ENCODE measurements at places on chromosomes 7 and 10. TPM values are rescaled to one million over a fixed set of nuclear protein-coding genes. Genes with fewer than 3 reads are reported as not detected.
A peak's percentile ranks its signal among the peaks of the same experiment; 100 is the strongest.

Gene NKX1-2
- total RNA-seq, result 15.3 TPM

Gene GIMAP8
- not detected for total RNA-seq

Gene ATRNL1
- 9.3 TPM for total RNA-seq

Gene FXYD4
- not detected for total RNA-seq

Gene CPXM2
- total RNA-seq, result 1.9 TPM

Gene LOXL4
- 0.18 TPM for total RNA-seq

Gene ICA1
- total RNA-seq, result 29.2 TPM

Gene CNPY1
- total RNA-seq, result not detected

Gene TMEM178B
- total RNA-seq, result 11.3 TPM

Gene MAD1L1
- 39.0 TPM for total RNA-seq

Gene VGF
- total RNA-seq, result 37.1 TPM

DNA sequence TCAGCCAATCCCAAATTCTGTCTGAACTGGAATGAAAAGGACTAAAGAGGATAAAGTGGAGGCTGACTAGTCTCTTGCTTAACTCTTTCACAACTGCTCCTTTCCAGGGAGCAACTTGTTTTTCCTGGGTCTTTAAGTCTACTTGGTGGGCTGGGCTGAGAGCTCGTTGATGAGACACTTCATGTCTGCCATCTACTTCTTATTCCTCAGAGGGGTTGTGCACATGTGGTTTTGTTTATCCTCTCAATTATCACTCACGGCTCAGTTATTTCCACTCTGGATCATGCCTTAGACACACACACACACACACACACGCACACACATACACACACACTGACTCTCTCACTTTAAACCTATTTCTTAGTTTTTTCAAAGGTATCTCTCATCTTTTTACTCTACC, 298.6 kb upstream of the MTPN start:
- no peak for DNase-seq

GRCh38 chr10:61752111-61753011, 89.6 kb downstream of the CABCOCO1 start:
- no peak for DNase-seq

GRCh38 chr10:83301732-83302131, 837.6 kb upstream of the GHITM start:
- no peak for DNase-seq

DNA sequence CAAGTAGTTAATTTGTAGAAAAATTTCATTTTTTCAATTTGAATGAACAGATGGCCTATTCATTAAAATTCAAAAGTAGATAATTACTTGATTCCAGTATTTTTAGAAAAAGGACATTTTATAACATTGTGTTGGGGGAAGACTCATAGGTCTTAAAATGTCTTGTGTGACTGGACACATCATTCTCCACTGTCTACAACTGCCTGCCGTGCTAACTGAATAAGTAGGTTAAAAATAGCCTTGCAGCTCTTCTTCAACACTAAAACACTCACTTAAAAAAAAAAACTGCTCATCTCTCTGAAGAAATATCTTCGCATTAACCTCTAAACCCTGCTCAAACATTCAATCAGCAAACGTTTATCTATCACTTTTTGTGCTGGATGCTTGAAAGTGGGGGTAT, 253.8 kb downstream of the CSTF2T start:
- DNase-seq, result no peak

DNA sequence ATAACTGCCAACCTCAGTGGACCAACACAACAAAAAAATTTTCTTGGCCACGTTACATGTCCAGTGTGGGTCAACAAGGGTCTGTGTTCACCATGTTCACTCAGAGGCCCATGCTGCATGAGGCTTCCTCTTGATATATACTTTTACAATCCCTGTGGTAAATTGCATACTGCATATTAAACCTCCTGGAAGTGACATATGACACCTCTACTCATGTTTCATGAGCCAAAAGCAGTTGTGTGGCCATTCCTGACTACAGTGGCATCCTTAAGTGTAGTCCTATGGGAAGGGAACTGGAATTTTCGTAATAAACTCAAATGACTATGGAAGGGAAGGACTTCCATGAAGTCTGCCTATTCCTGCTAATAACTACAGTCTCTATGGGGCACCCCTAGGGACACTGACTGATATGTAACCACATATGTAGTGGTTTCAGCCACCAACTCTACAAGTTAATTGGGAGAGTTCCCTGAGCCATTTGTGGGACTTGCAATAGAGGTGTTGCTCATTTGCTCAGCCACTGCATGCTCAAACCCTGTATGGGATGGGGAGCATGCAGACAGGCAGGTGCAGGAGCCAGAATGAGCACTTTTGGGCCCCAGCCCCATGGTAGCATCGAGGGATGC, 9.7 kb downstream of the DYNC1I1 start:
- no peak for DNase-seq

GRCh38 chr7:131652194-131652593, 95.8 kb upstream of the PODXL start:
- no peak for DNase-seq

GRCh38 chr10:125011171-125011925, 69.4 kb downstream of the ZRANB1 start:
- DNase-seq, result no peak

DNA sequence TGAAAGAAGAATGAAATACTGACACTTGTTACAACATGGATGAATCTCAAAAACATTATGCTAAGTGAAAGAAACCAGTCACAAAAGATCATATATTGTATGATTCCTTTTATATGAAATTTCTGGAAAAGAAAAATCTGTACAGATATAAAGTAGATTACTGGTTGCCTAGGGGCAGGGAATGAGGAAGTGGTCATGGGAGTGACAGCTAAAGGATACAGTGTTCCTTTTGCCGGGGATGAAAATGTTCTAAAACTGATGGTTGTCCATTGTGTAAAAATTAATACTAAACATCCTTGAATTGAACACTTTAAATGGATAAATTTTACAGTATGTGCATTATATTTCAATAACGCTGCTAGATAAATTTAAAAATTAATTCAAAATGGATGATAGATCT, 25.1 kb downstream of the ALOX5 start:
- DNase-seq, result no peak

GRCh38 chr10:21171197-21171935, 274.3 kb upstream of the NEBL start:
- DNase-seq, result peak; percentile 45

GRCh38 chr10:23630376-23630775, 191.5 kb downstream of the OTUD1 start:
- DNase-seq, result no peak

DNA sequence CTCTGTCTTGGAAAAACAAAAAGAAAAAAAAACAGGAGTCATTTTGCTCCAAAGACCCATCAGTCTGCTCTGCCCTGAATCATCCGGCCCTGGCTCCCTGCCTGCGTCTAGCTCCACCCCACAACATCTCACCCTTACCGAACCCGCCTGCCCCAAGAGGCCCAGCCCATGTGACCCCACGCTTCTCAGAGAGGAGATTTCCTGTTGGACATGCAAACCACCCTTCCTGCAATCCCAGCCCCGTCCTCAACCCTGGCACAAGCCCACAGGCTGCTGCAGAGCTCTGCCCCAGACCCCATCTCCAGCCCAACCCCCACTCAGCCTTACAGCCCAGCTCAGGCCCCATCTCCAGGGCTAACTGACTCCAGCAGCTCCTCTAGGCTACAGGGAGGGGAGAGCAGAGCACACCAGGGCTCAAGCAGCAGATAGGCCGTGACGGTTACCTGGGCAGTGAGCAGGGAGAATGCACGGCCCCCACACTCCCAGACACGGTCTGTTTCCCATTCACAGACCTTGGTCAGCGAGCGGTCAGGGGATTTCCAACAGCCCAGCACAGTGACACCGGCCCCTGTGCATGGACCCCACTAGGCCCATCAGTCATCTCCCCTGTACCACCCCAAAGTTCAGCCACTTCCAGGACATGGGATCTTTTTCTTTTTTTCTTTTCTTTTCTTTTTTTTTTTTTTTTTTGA, 69.9 kb upstream of the GTF2I start:
- DNase-seq, result peak; percentile 81

- DNase-seq, result no peak
These were observed 889.3 kb upstream of the CELF2 start for GRCh38 chr10:10128387-10128786.

DNA sequence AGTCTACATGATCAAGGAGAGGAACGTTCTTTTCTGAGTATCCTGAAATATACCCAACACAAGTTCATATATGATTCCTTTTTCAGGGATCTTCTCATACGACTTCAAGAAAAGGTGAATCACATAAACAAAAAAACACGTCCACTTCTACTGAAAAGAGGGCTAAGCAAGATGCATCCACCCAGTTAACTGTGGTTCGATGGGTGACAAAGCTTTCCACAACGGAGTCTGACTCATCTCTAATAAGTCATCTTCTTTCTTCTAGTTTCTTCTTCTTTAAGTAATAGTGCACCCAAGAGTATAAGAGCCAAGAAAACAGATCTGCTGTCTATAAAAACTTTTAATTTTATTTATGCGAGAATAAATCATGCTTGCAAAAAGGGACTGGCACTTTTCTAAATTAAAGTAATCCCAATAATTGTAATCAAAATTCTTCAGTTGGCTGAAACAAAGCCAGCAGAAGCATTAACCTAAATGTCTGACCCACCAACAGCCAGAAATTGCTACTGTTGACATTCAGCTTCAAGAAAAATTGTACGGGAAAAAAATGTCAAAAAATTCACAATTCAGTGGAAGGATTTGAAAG, 146.9 kb upstream of the ANK3 start:
- no peak for DNase-seq

DNA sequence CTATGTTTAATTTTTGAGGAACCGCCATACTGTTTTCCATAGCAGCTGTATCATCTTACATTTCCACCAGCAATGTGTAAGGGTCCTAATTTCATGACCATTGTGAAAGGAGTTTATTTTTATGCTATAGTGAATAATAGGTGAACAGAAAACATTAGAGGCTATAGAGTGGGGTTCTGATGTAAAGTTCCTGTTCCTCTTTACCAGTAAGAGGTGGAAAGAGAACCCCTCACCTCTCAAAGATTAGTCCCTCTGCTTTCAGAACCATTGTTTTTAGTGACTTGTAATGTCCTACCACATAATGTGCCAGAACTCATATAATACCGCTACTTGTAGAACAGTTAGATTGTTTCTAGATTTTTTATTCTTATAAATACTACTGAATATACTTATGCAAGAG, 34.2 kb downstream of the SUFU start:
- DNase-seq, result no peak

- no peak for DNase-seq
These were observed 98.4 kb downstream of the UBE2H start for GRCh38 chr7:129854401-129854800.

- DNase-seq, result no peak
These were observed 220.2 kb upstream of the STEAP1 start for GRCh38 chr7:89934101-89934500.

GRCh38 chr7:79272066-79272669, 181.3 kb downstream of the MAGI2 start:
- DNase-seq, result no peak

DNA sequence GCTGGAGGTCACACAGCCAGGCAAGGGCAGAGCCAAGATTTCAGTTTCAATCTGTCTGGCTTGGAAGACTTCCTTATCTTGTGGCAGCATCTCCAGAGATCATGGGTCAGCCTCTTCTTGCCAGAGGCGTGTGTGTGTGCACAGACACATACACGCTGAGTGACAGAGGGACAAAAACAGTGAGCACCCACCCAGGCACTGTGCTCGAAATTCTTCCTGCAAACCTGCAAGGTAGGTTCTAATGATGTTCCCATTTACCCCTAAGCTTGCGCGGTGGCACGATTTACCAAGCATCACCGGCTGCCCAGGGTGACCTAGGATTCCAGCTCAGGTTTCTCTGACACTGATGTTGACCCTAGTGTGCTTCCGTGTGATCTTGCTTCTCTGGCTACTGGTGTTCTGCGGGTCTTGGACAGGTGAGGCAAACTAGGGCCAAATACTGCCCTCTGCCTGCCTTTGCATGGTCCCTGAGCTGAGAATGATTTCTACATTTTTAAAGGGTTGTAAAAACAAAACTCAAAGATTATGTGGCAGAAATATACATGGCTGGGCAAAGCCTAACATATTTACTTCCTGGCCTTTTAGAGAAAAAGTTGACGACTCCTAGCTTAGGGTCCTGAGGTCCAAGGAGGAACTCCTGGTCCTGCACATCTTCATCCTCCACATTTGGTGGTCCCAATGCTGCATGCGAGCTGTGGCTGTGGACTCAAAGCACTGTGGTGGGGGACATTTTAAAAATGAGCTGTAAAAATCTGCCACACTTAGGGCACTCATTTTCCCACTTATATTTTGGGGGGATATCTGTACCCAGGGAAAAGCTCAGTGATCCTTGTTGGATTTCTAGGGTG, 268.5 kb downstream of the RPS24 start:
- DNase-seq, result peak; percentile 46

DNA sequence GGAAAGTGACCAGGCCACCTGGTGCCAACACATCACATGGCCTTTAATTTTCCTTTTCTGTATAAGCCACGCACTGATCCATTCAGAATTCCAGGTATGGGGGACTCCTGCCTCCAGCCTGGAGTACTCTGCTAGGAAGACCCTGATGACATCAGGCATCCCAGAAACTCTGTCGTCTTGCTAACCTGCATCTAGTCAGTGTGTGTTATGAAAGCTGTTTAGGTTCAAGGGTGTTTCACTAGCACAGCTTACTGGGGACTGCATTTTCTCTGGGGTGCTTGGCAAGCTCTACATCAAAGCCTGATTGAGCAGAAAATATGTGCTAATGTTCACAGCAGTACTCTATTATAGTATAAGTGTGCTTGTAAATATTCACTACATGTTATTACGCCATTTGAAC, 100.6 kb upstream of the MGMT start:
- DNase-seq, result no peak

DNA sequence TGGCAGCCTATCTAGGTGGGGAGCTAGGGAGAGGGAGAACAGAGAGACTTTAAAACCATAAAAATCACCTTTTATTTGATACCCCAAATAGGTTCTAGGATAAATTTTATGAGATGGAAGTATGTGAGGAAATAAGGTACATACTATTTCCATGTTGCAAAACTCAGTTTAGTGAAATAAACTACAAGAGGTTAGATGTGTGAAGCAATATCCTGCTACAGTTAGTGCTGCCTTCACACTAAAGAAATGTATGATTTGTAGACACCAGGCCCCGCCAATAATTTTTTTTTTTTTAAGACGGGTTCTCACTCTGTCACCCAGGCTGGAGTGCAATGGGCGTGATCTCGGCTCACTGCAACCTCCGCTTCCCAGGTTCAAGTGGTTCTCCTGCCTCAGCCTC, 34.4 kb upstream of the RSBN1L start:
- no peak for DNase-seq

- no peak for DNase-seq
These were observed 3.7 kb downstream of the FGF8 start for GRCh38 chr10:101772017-101772894.

- no peak for DNase-seq
These were observed 5.9 kb downstream of the RSU1 start for GRCh38 chr10:16811292-16811691.

DNA sequence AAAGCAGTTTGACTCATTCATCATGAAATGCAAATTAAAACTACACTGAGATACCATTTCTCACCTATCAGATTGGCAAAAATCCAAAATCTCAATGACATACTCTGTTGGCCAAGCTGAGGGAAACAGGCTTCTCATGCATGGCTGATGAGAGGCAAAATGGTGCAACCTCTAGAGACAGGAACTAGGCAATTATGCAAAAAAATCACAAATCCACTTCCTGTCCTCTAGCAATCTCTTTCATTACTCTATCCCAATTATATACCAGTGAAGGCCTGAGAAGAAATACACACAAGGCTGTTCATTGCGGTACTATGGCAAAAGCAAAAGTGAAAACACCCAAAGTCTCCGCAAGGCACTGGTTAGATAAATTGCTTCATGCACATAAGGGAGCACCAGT, 25.9 kb upstream of the PTPRN2 start:
- no peak for DNase-seq

- no peak for DNase-seq
These were observed 880 bp downstream of the RAMP3 start for GRCh38 chr7:45158471-45158870.
